Germinal center (tissue), 1 donor: ENCODE measurements at places on chromosomes 16 and 17.

GRCh38 chr17:77749989-77750388, 208.5 kb upstream of the TNRC6C start:
- no peak for DNase-seq

GRCh38 chr17:41555105-41555887, 16.6 kb downstream of the KRT9 start:
- no peak for DNase-seq

DNA sequence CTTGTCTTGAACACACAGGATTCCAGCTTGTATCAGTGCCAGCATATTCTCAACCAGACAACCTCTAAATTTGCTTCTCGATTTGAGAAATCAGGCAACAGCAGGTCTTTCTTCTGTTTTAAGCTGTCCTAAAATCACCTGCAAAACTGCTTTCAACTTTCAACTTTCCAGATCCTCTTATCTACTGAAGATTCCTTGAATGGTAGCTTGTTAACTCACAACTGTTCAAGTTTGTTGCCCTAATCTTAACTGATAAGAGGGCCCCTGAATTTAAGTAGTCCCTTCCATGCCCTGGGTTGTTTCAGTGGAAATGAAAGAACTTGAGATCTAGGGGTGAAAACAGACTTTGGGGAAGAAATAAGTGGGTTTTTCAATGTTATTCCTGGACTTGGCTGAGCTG, 57.2 kb downstream of the CHD9 start:
- no peak for DNase-seq

DNA sequence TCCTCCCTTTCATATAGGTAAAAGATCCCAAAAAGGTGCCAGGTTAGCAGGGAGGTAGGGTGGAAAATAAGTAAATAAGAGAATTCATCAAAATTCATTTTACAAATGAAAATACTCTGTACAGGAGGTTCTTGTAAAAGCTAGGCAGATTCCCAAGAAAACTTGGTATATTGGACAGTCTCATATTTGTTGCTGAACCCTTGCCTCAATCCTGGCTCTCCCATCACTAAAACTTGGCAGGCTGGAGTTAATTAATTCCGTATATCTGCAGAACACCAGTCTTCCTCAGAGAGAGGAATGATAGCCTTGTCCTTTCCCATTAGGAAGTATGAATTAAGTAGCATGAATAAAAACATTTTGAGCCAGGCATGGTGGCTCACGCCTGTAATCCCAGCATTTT, 66.2 kb upstream of the MTMR4 start:
- DNase-seq, result no peak

- DNase-seq, result no peak
Measured at GRCh38 chr16:69906838-69907401, 44.2 kb upstream of the CLEC18A start.

DNA sequence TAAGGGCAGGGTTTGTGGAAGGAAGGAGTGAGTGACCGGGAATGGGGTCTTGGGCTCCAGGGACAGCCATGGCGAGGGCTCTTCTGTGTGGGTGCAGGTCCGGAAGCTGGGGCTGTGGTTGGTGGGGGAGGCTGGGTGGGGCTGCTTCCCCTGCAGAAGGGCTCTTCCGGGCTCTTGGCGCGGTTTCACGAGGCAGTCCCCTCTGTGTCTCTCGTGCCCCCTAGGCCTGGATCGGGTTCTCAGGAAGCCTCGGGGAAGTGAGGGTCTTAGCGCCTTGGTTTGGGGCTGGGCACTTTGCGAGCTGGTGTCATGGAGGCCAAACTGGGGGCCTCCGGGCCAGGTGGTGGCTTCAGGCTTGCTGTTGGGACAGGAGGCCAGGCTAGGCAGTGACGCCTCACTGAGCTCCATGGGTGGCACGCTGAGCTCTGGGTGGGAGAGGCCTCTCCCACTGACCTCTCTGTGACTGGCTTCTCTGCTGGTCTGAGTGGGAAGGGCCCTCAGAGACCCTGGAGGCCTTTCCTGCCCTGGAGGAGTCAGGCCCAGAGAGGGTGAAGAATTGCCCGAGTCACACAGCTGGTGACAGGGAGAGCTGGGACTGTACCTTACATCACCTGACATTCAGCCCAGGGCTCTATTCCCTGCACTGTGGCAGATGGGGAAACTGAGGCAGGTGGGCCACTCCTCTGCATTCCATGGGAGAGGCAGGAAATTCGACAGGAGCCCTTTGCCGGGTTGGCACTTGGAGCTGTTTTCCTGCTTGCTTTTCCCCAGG, 8.2 kb downstream of the ADCY7 start:
- peak; percentile 69 for DNase-seq

- no peak for DNase-seq
Measured at GRCh38 chr16:2383501-2383900, 43.0 kb upstream of the ABCA3 start.
